ENCODE measurements at places on chromosomes 7 and 10.

DNA sequence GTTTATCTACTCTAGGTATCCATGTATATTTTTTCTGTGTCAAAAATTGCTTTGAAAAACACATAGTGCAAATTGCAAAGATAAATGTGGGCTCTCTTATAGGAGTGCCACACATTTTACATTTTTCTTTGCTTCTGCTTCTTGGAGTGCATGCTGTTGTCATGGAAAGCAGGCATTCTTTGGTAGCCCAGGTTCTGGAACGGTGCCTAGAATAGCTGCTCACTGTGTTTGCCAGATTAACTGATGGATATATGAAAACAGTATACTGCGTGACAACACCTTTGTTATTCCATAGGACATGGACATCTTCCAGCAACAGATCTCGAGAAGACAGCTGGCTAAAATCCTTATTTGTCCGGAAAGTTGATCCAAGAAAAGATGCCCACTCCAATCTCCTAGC is 13.4 kb downstream of the NIPSNAP2 start:
- no peak for DNase-seq

GRCh38 chr7:12222889-12223579 is 11.9 kb downstream of the TMEM106B start:
- no peak for DNase-seq

DNA sequence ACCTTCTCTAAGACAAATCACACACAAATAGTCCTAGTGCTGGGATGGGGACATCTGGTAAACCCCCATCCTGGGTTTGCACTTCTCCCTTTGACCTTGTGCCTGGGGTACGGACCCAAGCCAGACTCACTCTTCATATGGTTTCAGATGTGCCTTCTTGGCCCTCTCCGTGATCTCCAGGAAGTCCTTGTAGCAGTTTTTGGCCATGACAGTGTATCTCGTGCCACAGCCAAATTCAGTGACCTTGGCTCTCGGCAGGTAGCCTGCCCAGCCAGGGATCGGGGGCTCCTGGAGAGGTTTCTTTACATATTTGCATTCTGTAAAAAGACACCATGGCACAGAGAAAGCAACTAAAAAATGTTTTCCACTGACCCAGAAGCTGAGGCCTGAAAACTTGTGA is 43.9 kb downstream of the PNLIPRP2 start:
- DNase-seq = no peak

GRCh38 chr7:144513334-144513733 is 109.8 kb upstream of the NOBOX start:
- DNase-seq = no peak

- peak; percentile 25 for DNase-seq
These were observed 9.1 kb downstream of the KLF6 start for GRCh38 chr10:3775696-3776551.

DNA sequence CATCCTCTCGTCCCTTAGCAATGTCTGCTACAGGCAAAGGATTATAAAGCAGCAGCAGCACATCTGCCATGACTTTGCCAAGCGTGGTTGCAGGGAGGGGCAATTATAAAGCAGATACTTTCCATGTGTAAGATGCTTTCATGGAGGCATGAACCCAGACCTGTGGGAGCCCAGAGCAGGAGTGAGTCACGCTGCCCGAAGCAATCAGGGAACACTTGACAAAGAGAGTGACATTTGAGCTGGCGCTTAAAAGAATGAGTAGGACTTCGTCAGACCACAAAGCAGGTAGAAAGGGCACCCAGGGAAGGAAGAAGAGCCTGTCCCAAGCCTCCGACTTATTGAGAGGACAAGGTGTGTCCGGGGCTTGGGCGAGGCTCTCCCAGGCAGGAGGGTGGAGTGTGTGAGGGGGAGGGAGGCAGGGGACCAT is 147.2 kb downstream of the MYOF start:
- DNase-seq = no peak

GRCh38 chr7:43083106-43083505 is 29.3 kb upstream of the HECW1 start:
- no peak for DNase-seq

DNA sequence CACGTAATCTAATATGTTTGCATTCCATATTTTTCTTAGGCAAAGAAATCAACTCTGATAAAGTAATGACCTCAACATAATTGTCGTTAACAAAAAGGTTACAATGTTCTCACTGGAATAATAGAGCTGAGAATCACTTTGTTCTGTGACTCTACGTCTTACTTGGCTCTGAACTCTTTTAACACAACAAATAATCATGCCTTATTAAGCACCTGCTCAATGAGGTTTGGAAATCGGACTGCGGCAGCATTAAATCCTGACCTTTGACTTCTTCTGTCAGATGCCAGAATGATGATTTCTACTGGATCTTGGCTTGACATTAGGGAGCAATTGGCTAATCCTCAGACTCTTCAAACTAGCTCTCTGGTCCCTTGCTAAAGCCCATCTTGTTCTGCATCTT is 233.6 kb downstream of the SEMA3D start:
- no peak for DNase-seq

GRCh38 chr7:114777288-114777687 is 144.6 kb upstream of the MDFIC start:
- DNase-seq = no peak

All from omental fat pad (tissue), 4 donors.